ENCODE measurements at places on chromosomes 2 and 18.

DNA sequence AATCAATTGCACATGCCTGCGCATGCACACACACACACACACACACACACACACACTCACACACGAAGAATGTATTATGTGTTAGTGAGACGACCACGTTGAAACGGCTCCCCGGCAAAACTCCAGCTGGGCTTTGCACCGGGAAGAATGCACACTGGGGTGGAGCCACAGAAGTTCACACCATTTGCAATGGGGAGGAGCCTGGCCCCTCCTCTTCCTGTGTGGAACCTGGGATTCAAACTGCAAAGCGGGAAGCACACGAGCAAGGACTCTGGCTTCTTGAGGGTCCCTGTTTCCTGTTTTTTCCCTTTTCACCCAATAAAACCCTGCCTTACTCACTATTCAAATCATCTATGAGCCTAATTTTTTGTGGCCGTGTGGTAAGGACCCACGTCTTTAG lies 304.0 kb upstream of the TMEFF2 start:
- DNase-seq = no peak

DNA sequence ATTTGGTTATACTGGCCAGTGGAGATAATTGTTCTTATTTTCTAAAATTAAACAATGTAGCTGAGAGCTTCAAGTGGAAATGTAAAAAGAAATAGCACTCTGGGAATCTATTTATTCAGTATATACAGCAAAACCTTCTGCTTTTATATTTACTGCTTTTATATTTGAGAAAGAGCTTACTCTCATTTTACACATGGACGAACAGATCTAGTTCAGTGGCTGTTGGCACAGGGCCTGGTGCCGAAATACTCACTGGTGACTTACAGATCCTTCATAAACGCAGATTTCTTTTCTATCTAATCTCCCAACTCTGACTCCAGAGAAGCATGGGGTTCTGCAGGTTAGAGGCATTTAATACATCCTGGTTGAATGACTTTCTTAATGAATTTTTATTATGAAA lies 266.2 kb downstream of the ASXL3 start:
- no peak for DNase-seq

DNA sequence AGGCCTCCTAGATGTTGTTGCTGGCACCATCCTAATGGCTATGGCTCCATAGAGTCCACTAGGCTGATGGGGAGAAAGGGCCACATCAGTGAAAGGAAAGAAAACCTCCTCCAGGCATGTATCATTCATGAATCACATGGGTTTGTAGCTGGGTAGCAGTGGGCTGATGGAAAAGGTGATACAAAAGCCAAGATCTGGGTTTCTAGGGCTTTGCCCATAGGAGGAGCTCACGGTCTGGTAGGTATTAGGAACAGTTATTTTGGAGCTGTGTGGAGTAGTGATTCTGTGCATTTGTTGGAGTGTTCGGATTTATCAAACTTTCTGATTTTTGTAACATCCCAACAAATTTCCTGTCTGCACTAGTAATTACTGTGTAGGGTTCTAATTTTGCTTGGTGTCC lies 259.2 kb downstream of the SLC4A3 start:
- no peak for DNase-seq

GRCh38 chr2:238203973-238204683 lies 633 bp upstream of the ILKAP start:
- DNase-seq = no peak

GRCh38 chr2:222423632-222424275 lies 589 bp upstream of the SGPP2 start:
- no peak for DNase-seq

DNA sequence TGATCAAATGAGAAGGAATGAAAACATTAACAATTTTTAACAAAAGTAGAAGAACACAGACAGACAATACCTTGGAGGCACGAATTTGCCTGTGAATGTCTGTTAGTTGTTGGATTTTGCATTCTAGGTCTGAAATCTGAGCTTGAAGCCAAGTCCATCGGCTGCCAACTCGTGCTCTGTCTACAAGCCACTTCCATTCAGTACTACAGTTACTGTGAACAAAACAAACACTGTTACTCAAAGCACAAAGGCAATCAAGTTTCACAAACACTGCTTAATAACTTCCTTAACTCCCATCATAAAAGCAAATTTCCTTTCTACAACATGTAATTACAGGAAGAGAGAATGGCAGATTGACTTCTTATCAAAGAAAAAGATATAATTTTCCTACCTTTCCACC lies 42.2 kb downstream of the KANSL1L start:
- no peak for DNase-seq

DNA sequence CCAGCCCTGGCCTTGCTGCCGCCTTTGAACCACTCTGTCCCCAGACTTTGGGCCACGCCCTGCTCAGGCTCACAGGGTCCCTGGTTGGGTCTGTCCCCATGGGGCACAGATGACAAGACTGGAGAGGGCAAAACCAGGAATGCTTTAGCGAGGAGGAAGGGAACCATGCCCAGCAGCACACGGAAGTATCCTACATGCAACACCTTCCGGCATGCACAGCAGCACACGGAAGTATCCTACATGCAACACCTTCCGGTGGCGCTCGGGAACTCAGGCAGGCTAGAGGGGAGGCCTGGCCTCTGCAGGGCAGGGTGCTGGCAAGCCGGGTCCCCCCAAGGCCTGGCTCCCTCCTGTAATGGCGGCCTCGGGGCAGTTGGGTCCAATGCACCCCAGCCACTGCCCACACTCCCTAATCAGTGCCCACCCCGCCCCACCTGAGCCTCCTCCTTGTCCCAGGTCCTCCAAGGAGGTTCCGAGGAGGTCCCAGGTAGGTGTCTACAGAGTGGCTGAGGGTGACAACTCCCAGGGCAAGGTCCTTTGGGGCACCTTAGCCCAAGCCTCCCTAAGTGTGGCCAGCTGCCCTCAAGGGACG lies 33.6 kb upstream of the SNED1 start:
- DNase-seq = no peak

GRCh38 chr2:74845991-74846390 lies 12.1 kb downstream of the HK2 start:
- DNase-seq = no peak

DNA sequence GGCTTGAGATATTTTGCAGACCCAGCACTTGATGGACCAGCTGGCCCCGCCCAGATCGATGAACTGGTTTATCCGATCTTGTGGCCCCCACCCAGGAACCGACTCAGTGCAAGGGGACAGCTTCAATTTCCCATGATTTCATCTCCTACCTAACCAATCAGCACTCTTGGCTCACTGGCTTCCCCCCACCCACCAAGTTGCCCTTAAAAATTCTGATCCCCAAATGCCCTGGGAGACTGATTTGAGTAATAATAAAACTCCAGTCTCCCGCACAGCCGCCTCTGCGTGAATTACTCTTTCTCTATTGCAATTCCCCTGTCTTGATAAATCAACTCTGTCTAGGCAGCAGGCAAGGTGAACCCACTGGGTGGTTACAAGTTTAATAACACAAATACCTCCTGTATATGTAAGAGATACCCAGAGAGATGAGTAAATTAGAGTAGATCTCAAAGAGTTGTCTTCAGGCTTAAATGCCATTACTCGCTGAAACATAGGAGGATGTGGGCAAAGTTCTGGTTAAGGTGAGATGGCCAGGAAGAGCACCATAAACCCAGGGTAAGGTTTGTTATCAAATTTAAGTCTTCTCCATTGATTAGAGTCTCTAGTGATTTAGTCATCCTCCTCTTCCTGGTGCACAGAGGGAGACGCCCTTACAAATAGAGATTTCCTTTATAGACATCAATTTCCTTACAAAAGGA lies 222.8 kb downstream of the ARL4C start:
- DNase-seq = no peak

DNA sequence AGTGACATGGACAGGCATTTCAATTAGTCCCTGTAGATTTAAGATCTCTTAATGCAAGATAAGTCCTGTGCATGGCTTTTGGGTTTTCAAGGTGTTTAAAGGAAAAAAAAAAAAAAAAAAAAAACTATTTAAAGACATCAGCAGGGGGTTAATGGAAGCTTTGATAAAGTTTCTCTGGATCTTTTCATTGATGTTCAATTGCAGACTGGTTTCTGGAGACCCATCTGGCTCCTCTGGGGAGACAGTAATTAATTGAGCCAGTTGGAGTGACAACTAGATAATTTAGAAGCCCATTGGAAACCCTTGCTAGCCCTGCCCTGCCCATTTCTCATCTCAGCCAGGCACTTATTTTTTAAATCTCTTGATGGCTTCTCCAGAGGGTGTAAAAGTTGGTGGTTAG lies 98.7 kb downstream of the EPHA4 start:
- DNase-seq = no peak

- DNase-seq = no peak
These were observed 2.5 kb downstream of the SALL3 start for GRCh38 chr18:78981989-78982620.

DNA sequence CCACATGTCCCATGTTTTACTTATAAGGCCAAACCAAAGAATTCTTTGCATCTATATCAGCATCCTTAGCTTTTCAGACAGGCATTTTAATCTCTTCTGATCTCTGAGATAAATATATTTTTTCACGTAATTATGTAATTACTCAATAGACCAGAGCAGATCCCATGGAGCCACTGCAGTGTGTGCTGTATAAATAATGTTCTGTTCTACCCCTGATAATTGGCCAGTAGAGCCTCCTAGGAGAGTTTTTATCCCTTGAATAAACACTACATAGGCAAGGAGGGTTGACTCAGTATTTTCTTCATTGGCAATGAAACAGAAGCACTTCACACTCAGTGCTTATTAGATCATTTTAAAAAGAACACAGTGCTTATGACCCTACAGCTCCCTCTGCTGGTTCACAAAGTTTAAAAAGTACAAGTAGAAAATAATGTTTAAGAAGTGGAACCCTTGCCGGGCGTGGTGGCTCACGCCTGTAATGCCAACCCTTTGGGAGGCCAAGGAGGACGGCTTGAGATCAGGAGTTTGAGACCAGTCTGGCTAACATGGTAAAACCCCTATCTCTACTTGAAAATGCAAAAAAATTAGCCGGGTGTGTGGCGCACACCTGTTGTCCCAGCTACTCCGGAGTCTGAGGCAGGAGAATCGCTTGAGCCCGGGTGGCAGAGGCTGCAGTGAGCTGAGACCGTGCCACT lies 91.9 kb downstream of the PPP1R1C start:
- DNase-seq = peak; percentile 94

- DNase-seq = no peak
These were observed 71.8 kb upstream of the LTBP1 start for GRCh38 chr2:32874931-32875330.

DNA sequence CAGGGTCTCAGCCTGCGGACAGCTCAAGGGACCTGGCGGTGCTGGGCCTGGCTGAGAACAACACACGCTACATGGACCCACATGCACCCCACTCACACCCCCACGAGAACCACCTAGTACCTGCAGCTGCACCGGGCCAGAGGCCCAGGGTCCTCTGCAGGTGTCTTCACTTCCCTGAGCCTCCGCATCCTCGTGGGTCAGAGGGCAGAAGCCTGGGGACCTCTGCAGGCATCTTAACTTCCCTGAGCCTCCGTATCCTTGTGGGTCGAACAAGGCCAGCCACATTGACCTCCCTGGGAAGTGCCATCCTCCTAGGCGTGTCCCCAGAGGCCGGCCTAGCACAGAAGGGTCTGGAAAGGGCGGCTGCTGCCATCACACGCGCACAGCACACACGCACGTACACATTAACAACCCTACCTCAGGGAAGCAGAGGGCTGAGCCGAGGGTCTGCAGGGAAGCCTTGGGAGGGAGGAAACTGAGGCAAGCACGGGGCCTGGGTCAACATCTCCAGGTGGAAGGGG lies 62.5 kb upstream of the HPCAL1 start:
- DNase-seq = no peak

- no peak for DNase-seq
These were observed 51.5 kb upstream of the SALL3 start for GRCh38 chr18:78928076-78928475.

DNA sequence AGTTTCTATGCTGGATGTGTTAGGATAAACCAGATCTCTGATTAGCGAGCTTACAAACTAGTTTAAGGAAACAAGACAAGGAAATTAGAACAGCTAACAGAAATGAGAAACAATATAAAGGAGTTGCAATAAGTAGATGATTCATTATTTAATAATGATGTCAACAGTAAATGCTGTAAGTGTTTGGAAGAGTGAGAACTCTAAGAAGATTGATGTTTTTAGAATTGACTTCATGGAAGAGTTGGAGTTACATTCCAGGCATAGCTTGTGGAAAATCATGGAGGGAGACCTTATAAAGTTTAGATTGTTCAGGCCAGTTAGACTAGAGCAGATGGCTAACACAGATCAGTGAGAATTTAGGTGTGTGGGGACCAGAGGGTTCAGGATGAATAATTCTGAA lies 32.6 kb downstream of the PPP1R1C start:
- DNase-seq = peak; percentile 45

DNA sequence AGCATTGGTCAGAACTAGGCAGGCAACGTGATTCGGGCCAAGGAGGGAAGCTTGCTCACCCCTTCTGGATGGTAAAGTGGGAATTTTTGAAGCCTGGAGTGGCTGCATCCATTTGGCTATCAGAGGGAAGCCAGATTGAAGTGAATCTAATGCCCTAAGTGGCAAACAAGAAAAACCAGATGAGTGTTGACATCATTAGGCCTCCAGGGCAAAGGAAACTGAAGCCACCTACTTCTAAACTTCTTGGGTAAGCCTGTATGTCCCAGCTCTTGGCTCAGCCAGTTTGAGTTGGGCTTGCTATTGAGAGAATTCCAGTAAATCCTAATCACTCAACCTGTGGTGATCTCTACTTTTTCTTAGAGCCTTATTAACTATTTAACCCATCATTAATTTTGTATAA lies 20.9 kb downstream of the SOX11 start:
- DNase-seq = no peak

- DNase-seq = no peak
These were observed 97.3 kb upstream of the DCC start for GRCh38 chr18:52242711-52243110.

DNA sequence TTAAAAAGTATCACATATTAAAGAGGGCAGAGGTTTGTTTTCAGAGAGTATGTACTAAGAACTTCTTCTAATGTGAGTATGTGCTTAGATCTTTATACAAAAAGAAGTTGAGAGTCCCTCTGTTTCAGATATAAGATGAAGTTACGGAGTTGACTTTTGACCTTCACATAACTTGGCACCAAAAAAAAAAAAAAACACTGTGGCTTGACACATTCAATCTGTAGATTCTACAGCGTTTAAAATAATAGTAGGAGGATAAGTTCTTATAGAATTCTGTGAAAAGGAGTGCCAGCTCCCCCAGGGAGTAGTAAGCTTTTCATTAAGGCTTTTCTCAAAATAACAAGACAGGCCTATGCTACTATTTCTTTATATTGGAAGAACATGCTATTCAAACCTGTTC lies 105.4 kb upstream of the LRP1B start:
- DNase-seq = no peak
